ENCODE measurements at places on chromosomes 5 and 9.

- no peak for DNase-seq
Observed at GRCh38 chr5:5751498-5751897, 329.0 kb downstream of the ICE1 start.

DNA sequence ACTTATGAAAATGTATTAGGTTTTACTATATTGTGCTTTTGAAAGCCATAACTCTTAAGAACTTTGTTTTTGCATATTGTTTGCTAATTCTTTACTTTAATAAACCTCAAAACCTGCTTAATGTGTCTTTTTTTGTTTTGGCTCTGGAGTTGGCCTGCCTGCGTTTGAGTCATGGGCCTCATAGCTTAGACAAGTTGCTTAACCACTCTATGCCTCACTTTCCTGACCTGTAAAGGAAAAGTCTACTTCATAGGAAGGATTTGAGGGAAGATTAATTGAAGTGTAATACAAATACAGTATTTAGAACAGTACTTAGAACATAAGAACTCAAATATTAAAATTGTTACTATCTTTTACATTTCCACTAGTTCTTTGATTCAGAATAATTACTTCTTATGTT, 10.3 kb downstream of the SMIM32 start:
- DNase-seq = no peak

- DNase-seq = peak; percentile 74
Observed at GRCh38 chr5:74020503-74020902, 394.5 kb downstream of the ARHGEF28 start.

- DNase-seq = no peak
Observed at GRCh38 chr5:29037716-29038115, 1999.3 kb upstream of the CDH9 start.

DNA sequence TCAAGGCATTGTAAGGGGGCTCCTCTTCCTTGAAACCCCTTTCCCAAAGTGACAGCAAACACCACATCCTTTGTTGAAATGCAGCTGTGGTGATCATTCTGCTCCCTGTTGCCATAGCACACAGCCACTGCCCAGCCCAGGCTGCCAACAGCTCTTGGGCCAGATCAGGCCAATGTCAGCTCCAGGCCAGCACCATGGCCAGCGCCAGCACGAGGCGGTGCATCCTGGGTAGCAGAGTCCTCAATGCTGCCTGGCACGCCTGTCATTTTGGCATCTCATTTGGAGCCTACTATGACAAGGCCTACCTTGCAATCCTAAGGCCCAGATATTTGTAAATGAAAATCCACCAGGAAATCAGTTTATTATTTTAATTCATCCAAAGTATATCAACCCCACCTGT, 390.6 kb downstream of the DNAH5 start:
- DNase-seq = no peak

DNA sequence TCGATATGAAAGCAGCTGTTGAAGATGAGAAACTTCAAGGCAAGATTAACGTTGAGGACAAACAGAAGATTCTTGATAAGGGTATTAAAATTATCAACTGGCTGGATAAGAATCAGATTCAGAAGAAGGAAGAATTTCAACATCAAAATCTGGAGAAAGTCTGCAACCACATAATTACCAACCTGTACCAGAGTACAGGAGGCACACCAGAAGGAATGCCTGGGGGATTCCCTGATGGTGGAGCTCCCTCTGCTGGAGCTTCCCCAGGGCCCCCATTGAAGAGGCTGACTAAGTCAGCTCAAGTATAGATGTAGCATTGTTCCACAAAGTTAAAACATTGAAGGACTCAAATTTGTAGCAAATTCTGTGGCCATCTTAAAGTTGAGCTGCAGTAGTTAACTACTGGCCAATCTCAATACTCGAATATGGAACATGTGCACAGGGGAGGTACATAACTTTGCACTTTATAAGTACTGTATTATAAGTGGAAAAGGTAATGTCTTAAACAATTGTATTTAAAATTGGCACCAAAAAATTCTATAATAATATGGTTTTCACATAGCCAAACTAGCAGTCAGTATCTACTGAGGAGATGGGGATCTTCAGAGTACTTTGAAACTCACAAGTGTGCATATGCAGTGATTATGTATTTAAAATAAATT, 237.5 kb downstream of the CHSY3 start:
- DNase-seq = no peak

DNA sequence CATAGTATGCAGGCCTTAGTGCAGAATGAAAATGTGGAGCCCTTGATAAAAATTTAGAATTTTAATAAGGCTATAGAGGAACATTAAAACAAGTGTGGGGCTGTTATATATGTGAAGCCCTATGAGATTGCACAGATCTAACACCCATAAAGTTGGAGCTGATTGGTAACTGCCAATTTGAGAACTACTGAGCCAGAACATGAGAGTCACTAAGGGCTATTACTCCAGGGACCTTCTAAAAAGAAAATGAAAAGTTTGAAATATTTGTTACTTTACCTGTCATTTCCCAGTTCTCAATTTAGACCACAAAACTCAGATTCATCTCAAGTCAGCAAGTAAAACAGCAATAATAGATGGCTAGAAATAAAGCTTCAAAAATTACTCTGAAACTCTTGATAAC, 898.6 kb downstream of the TLE1 start:
- DNase-seq = no peak

DNA sequence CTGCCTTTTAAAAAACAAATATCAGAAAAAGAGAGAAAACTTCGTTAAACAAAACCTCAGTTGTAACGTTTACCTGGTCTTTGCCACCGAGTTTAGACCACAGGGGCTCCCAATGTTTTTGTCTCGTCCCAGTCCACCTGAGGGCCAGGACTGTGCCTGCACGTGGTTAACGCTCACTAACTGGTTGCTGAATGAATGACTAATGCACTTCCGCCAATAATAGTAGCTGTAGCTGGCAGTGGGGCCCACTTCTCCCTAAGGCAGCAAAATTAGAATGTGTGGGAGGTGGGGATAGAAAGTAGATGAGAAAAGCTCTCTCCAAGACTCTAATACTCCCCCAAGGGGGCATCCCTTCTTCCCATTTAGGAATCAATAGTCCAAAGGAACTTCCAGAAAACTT, 29.1 kb upstream of the MED27 start:
- no peak for DNase-seq

- DNase-seq = peak; percentile 63
Observed at GRCh38 chr9:125749951-125750626, 2.9 kb downstream of the PBX3 start.

- no peak for DNase-seq
Observed at GRCh38 chr5:88967633-88968585, 84.9 kb upstream of the MEF2C start.

DNA sequence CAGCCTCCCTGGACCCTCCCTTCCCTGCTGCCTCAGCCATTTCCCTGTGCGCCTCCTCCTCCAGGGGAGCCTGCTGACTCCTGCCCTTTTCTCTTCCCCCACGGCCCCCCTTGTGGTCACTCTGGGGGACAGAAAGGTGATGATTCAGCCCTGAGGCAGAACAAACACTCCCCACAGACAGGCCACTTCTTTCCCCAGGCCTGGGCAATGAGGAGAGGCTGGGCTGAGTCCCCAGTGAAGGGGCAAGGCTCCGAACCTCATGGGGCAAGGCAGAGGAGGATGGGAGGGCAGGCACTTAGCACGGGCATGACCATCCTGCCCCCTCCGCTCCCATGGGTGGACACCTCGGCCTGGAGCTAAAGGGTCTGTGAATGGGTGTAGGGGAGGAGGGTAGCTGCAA, 21.0 kb downstream of the CSF1R start:
- DNase-seq = no peak

GRCh38 chr5:19739671-19740070, 248.3 kb downstream of the CDH18 start:
- peak; percentile 79 for DNase-seq

- no peak for DNase-seq
Observed at GRCh38 chr5:9625731-9626130, 4.4 kb downstream of the TAS2R1 start.

DNA sequence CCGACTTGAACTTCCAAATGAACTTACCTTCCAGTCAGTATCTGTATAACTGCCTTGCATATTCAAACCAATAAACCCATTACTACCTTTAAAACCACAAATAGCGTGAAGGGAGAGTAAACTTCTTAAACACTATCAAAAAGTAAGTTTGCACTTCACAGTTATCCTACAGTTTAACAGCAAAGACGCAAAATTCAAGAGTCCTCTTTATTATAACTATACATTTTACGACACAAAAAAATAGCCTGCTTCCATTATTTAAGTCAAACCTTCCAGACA, 1.8 kb downstream of the PTBP3 start:
- no peak for DNase-seq

DNA sequence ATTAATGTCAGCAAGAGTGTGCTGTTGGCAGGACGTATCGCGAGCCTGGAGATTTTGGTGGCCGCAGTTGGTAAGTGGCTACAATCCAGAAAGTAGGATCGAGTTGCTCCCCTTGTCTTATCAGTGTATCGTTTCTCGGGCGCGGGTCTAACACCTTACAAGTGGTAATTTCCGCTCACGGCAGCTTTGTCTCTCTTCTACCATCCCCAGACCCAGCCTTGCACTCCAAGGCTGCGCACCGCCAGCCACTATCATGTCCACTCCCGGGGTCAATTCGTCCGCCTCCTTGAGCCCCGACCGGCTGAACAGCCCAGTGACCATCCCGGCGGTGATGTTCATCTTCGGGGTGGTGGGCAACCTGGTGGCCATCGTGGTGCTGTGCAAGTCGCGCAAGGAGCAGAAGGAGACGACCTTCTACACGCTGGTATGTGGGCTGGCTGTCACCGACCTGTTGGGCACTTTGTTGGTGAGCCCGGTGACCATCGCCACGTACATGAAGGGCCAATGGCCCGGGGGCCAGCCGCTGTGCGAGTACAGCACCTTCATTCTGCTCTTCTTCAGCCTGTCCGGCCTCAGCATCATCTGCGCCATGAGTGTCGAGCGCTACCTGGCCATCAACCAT, 1.1 kb downstream of the PTGER4 start:
- no peak for DNase-seq

DNA sequence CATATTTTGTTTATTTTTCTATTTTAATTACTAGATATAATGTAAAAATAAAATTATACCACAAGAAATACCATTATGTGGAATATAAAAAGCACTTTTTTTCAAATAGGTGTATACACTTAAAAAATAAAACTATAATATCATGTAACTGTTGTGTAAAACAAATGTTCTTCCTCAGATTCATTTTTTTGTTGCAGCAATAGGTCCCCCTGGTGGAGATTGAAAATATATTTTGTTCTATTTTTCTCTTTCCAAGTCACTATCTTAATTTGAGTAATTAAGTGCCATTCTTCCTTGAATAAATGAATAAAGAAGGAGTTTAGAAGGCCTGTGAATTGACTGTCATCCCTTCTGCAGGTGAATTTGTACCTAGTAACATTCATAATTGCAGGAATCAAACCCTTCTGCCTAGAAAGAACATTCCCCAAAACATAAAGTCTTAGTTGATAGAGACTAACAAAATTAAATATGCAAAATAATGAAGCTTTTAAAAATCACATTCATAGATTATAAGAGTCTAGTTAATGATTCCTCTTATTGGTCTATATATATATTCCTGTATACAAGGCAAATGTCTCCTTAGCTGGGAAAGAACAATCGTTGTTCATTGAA, 23.4 kb downstream of the CETN3 start:
- no peak for DNase-seq

- DNase-seq = no peak
Observed at GRCh38 chr9:69221036-69221435, 47.0 kb downstream of the TJP2 start.

Measured in NCI-H1092 treated with DMSO at 0.1 percent for 48 hours (cell line).